ENCODE measurements at places on chromosomes 3 and 15. TPM values are rescaled to one million over a fixed set of nuclear protein-coding genes. Genes with fewer than 3 reads are reported as not detected.
A peak's percentile ranks its signal among the peaks of the same experiment; 100 is the strongest.

DNA sequence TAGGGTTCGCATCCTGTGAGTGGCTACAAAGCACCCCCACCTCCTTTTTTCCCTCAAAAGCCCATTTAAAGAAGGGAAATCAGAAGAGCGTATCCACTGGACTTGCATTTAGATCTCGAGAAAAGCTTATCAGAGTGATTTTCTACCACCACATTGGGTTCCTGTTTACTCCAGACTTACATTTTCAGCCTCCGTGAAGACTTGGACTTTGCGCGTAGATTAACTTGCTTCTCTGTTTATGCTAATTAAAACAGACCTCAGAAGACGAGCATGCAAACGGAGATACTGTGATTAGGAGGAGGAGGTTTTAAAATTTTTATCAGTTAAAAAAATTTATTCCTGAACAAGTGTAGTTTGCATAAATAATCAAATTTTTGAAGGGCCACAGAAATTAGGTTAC is 115.7 kb downstream of the AKAP13 start:
- H3K4me1 ChIP-seq, result peaks cover 24% of the 10 kb centered on the region
- no peaks in the 10 kb centered on the region for H3K36me3 ChIP-seq
- H3K27ac ChIP-seq, result no peak overlapping the region
- H3K4me3 ChIP-seq, result no peak overlapping the region
- no peak for DNase-seq
- H3K27me3 ChIP-seq, result no peaks in the 10 kb centered on the region

GRCh38 chr15:78243058-78243457 is 8.7 kb upstream of the ACSBG1 start:
- H3K36me3 ChIP-seq, result no peaks in the 10 kb centered on the region
- H3K27me3 ChIP-seq, result peaks cover 2% of the 10 kb centered on the region
- peaks cover 2% of the 10 kb centered on the region for H3K4me1 ChIP-seq
- no peak for DNase-seq
- no peak overlapping the region for H3K4me3 ChIP-seq
- no peak overlapping the region for H3K27ac ChIP-seq

GRCh38 chr15:20646529-20647142 is 105.0 kb upstream of the GOLGA6L6 start:
- H3K27me3 ChIP-seq, result peaks cover 15% of the 10 kb centered on the region
- H3K4me1 ChIP-seq, result no peaks in the 10 kb centered on the region
- no peaks in the 10 kb centered on the region for H3K36me3 ChIP-seq
- no peak overlapping the region for H3K27ac ChIP-seq
- no peak for DNase-seq

DNA sequence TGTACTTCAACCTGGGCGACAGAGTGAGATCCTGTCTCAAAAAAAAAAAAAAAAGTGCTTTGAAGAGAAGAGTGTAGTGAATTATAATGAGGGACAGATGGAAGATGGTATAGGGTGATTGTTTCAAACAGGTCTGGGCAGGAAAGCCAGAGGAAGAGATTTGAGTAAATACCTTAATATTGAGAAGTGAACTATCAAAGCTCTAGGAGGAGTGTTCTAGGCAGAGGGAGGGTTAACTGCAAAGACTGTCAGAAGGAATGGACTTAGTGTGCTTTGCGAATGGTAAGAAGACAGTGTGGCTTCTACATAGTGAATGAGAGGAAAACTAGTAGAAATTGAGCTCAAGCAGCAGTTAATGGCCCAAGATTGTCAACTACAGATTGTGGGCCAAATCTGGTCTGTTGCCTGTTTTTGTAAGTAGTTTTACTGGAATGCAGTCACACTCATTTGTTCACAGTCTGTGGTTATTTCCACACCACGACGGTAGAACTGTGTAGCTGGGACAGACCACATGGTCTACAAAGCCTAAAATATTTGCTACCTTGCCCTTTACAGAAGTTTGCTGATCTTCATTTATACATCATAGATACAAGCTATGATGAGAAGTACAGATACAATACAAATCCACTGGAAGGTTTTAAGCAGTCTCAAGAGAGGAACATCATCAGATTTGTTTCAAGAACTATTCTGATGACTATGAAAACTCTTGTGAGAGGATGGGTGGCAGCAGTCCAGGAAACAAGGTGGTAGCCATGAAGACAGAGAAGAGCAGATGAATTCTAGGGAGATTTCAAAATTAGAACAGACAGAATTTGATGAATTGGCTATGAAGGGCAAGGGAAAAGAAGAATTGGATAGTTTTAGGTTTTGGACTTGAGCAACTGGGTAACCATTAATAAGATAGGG is 16.5 kb upstream of the USP50 start:
- no peaks in the 10 kb centered on the region for H3K27me3 ChIP-seq
- H3K4me3 ChIP-seq, result peak overlapping the region; percentile 7
- H3K36me3 ChIP-seq, result peaks cover 26% of the 10 kb centered on the region
- peak overlapping the region; percentile 68 for H3K27ac ChIP-seq
- DNase-seq, result no peak
- H3K4me1 ChIP-seq, result peaks cover 13% of the 10 kb centered on the region

- peaks cover 24% of the 10 kb centered on the region for H3K27me3 ChIP-seq
- no peaks in the 10 kb centered on the region for H3K4me1 ChIP-seq
- H3K4me3 ChIP-seq, result no peak overlapping the region
- DNase-seq, result peak; percentile 75
Observed at GRCh38 chr15:65318870-65319356, 14.4 kb downstream of the RNU5B-1 start.

GRCh38 chr3:46557814-46558183 is 8.3 kb downstream of the LRRC2 start:
- H3K27me3 ChIP-seq, result peaks cover 41% of the 10 kb centered on the region
- H3K36me3 ChIP-seq, result peaks cover 2% of the 10 kb centered on the region
- DNase-seq, result no peak
- H3K4me3 ChIP-seq, result no peak overlapping the region
- H3K4me1 ChIP-seq, result peaks cover 10% of the 10 kb centered on the region

DNA sequence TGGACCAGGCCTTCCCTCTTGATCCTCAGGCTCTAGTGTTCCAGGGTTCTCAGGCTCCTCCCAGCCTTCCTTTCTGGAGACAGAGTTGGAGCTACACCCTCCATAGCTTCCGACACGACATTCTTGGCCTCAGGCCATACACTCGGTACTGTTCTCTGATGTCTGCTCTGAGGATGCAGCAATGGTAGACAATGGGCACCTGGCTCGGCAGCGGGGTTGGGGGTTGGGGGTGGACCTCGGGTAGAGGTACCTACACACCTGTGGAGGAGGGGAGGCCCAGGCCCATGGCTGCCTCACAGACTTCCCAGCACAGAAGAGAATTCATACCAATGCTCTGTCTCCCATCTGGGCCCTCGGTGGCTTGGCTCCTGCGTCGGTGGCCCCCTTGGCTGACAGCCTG is 21.4 kb downstream of the CCDC13 start:
- no peak for DNase-seq
- H3K4me3 ChIP-seq, result no peak overlapping the region
- H3K27ac ChIP-seq, result no peak overlapping the region
- H3K4me1 ChIP-seq, result peaks cover 17% of the 10 kb centered on the region

DNA sequence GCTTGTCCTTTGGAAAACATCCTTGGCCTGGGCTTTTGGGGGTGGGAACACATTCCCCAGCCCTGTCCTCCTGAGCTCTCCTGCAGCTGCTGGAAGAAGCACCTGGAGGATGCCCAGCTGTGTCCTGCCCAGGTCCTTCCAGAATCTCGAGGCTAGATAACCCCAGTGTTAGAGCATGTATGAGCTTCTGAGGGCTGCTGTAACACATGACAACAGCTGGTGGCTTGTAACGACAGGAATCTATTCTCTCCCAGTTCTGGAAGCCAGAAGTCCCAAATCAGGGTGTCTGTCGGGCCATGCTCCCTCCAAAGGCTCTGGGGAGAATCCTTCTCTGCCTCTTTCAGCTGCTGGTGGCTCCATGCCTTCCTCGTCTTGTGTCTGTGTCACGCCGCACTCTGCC is 403.6 kb upstream of the C2CD4B start:
- peaks cover 3% of the 10 kb centered on the region for H3K27me3 ChIP-seq
- no peak overlapping the region for H3K4me3 ChIP-seq
- DNase-seq, result no peak
- H3K27ac ChIP-seq, result no peak overlapping the region
- H3K4me1 ChIP-seq, result peaks cover 4% of the 10 kb centered on the region

DNA sequence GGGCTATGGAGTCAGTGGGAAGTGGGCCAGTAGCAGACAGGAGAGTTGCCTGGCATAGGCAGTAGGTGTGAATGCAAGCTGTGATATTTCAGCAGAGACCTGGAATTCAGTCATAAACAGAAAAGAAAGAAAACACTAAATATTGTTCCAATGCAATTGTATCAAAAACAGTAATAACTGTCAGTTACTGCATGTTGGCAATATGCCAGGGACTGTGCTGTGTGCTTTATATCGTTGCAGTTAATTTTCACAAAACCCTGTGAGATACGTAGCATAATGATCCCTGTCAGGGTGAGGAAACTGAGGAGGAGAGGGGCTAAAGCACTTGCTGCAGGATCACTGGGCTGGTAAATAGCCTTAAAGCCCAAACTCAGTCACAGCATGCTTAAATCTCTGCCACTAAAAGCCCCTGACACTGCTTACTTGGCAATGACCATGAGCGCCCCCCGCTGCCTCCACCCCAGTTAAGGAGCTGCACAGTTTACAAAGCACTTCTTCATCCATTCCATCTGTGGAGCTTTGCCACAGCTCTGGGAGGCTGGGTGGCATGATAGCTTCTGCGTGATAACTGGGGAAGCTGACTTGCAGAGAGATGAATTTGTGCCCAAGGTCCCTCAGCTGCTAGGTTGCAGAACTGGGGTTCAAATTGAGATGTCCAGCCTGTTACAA is 3.9 kb downstream of the SLC6A1 start:
- DNase-seq, result no peak
- H3K4me3 ChIP-seq, result no peak overlapping the region
- no peaks in the 10 kb centered on the region for H3K36me3 ChIP-seq
- H3K4me1 ChIP-seq, result peaks cover 5% of the 10 kb centered on the region
- H3K27ac ChIP-seq, result no peak overlapping the region
- H3K27me3 ChIP-seq, result peaks cover 48% of the 10 kb centered on the region

- H3K4me1 ChIP-seq, result peaks cover 1% of the 10 kb centered on the region
- H3K36me3 ChIP-seq, result peaks cover 11% of the 10 kb centered on the region
- H3K4me3 ChIP-seq, result no peak overlapping the region
- H3K27ac ChIP-seq, result no peak overlapping the region
Observed at GRCh38 chr15:89851673-89852341, 37.2 kb upstream of the ANPEP start.

GRCh38 chr3:13546667-13547171 is 2.2 kb upstream of the FBLN2 start:
- H3K27me3 ChIP-seq, result peaks cover 47% of the 10 kb centered on the region
- H3K4me3 ChIP-seq, result no peak overlapping the region
- DNase-seq, result no peak
- H3K36me3 ChIP-seq, result peaks cover 3% of the 10 kb centered on the region
- H3K4me1 ChIP-seq, result peaks cover 32% of the 10 kb centered on the region
- H3K27ac ChIP-seq, result no peak overlapping the region

DNA sequence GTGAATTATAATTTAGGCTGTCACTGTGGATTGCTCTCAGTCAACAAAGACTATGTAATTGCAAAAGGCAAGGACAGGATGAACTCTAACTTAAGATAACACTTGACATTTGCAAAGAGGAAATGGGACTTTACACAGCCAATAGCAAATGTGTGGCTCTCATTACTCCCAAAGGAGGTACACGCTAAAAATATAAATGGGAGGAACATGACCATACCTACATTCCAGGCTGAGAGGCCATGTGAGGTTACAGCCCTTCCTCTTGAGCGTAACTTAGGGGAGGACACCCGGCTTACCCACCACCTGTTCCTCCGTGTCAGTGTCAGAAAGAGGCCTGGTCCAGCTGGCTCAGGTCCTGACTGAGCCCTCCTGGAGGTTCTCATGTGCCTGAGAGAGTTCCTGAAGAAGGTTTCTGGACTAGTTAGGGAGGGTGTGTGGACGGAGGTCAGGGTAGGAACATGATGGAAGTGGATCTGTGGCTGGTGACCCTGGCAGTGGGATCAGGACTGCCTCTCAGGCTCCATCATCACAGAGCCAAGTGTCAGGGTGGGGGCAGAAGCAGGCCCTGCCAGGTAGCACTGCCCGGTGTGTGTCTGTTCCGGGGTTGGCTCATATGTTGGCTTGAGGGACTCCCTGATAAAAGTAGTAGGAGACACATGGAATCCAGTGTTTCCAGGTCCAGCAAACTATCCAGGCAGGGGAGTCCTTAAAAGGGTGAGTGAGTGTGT is 7.9 kb downstream of the POPDC2 start:
- no peak overlapping the region for H3K27ac ChIP-seq
- peaks cover 12% of the 10 kb centered on the region for H3K36me3 ChIP-seq
- no peaks in the 10 kb centered on the region for H3K27me3 ChIP-seq
- H3K4me3 ChIP-seq, result no peak overlapping the region

GRCh38 chr3:14508966-14509795 is 31.0 kb downstream of the GRIP2 start:
- no peaks in the 10 kb centered on the region for H3K36me3 ChIP-seq
- H3K4me3 ChIP-seq, result no peak overlapping the region
- H3K27ac ChIP-seq, result no peak overlapping the region

GRCh38 chr3:125154110-125154509 is 58.4 kb downstream of the SLC12A8 start:
- H3K4me1 ChIP-seq, result peaks cover 19% of the 10 kb centered on the region
- peaks cover 9% of the 10 kb centered on the region for H3K27me3 ChIP-seq
- H3K36me3 ChIP-seq, result peaks cover 1% of the 10 kb centered on the region
- H3K4me3 ChIP-seq, result no peak overlapping the region
- peak overlapping the region; percentile 31 for H3K27ac ChIP-seq

- H3K27me3 ChIP-seq, result no peaks in the 10 kb centered on the region
- no peak overlapping the region for H3K27ac ChIP-seq
- no peak overlapping the region for H3K4me3 ChIP-seq
- peaks cover 26% of the 10 kb centered on the region for H3K4me1 ChIP-seq
- no peak for DNase-seq
- H3K36me3 ChIP-seq, result peaks cover 16% of the 10 kb centered on the region
Observed at GRCh38 chr15:58438111-58438510, 6.3 kb downstream of the LIPC start.

DNA sequence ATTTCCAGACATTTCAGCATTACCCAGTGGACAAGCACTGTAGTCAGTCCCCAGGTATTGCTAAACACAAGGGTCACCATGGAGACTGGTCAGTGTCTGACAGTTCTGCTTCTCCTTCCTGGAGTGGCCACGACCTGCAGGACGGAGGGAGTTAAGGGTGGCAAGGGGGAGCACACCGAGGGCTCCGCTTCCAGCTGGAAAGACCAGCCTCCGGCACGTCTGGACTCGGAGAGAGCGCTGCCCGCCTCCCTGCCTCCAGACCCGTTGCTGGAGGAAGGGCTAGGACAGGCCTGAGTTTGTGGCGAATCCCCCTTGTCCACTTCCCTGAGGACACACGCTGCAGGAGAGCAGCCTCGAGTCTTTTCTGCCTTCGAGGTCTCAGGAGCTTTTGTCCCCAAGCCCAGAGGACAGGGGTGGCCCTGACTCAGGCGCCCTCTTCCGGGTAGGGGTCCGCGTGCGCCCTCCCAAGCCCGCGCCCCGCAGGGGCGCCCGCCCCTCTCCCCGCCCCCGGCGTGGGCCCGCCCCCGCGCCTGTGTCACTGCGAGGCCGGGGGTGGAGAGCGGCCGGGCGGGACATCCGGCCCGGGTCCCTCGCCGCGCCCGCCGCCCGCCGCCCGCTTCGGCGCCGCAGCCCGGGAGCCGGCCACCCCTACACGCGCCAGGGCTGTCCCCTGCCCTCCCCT is at the start of gene CHST14:
CHST14 (plus strand) TSS at position 562 of the 682 bp plus-strand sequence. CDS start 230 bp downstream, outside the sequence.
- peak within 1 kb of the TSS; percentile 75 for H3K27ac ChIP-seq
- peaks cover 19% of the 10 kb centered on the region for H3K4me1 ChIP-seq
- peaks cover 5% of the 10 kb centered on the region for H3K36me3 ChIP-seq
- peak within 1 kb of the TSS; percentile 85 for H3K4me3 ChIP-seq
- H3K27me3 ChIP-seq, result no peaks in the 10 kb centered on the region

GRCh38 chr15:36109943-36110658 is 469.3 kb upstream of the CDIN1 start:
- H3K4me1 ChIP-seq, result no peaks in the 10 kb centered on the region
- H3K27me3 ChIP-seq, result no peaks in the 10 kb centered on the region
- no peaks in the 10 kb centered on the region for H3K36me3 ChIP-seq

Gene C2CD4B
- total RNA-seq, result not detected

Gene FANCD2
- total RNA-seq, result 57.9 TPM

Gene TMEM45A
- total RNA-seq, result 0.20 TPM

Gene ZNF774
- 2.4 TPM for total RNA-seq

Gene TMEM207
- not detected for total RNA-seq

Gene CCR5
- 44.3 TPM for total RNA-seq

Measured in activated naive CD8-positive, alpha-beta T cell treated with anti-CD3 and anti-CD28 coated beads, Interleukin-2, amount 10 ng/mL, durations not matched to agents 7 days and 5 days (primary cell).